AG10803 (cell line): ENCODE measurements at places on chromosomes 13 and 19.

DNA sequence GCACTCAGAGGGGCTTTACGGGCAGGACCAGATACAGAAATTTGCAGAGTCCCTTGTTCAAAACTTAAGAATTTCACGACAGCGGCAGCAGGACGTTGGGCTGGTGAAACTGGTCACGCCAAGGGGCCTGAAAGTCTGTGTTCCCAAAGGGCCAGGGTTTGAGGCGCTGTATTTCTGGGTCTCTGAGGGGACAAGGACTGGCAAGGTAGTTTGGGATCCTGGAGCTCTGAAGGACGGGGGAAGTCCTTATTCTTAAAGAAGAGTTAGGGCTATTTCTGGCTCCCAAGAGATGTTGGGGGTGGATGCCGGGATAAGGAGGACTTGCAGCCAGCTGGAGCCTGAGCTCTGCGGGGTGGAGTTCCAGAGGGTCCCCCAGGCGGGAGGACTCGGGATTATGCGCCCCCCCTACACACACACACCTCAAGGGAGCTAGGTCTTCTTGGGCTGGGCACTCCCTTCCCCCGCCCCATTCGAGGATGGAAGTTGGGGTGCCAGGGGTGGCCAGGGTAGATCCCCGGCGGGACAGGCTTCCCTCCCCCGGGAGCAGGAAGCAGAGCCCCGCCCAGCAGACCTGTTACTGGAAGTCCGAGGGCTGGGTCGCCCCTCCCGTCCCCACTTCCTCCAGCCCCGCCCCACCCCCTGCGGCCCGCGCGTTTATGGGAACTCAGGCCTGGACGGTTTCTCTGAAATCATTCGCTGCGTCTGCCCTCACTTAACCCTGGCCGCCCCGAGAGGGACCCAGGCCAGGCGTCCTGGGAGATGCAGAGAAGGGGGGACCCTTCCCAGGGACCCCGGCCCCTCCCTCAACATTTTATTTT lies 5.6 kb downstream of the BCL3 start:
- peak; percentile 86 for DNase-seq

DNA sequence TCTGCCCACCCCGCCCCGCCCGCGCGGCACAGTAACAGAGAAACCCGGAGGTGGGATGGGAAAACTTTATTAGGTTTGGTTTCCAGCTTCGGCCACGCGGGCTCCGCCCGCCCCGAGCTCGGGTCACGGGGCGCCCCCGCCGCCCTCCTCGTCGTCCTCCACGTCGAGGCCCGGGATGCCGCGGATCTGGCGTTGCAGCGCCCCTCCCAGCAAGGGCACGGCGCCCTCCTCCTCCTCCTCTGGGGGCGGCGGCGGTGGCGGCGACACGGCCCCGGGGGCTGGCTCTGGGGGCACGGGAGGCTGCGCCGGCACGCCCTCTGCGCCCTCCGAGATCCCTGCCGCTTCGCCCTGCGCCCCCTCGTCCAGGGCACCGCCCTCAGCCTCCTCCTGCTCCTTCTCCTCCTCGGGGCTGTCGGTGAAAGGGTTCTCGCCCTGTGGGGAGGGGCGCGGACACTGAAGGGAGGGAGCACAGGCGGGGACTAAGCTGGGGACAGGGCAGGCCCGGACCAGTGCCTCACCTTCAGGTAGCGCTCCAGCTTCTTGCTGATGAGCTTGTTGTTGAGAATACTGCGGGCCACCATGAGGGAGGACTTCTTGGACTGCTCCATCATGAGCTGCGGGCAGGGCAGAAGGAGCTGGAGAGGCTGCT lies 536 bp upstream of the AKAP8 start:
- DNase-seq, result peak; percentile 37

GRCh38 chr19:49419173-49419572 lies 4.1 kb downstream of the PTH2 start:
- no peak for DNase-seq

DNA sequence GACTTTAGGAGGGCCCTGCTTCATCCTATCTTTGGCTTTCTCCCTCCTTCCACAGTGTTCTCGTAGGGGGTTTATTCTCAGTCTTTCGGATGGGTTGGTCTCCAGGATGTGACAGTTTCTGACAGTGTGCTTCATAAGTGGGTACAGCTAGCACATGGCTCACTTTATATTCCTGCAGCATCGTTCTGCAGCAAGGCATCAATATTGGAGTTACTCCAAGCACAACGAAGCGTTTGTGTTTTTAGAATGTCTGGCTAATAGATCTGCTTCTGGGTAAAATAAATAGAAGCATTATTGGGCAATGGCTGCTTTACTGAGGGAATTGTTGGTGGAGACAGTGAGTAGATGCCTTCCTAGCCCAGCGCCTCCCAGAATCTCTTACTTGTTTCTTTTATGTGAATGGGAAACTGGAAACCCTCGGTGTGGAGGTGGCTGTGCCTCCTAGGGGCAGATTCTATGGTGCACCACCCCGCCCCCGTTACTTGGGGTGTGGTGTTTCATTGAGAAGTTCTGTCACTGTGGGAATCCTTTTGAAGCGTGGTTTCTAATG lies 2.0 kb downstream of the FARP1 start:
- DNase-seq, result peak; percentile 69
